ENCODE measurements at places on chromosomes 13 and 19.

- DNase-seq: no peak
These were observed 56.6 kb downstream of the TUBGCP3 start for GRCh38 chr13:112531263-112531794.

DNA sequence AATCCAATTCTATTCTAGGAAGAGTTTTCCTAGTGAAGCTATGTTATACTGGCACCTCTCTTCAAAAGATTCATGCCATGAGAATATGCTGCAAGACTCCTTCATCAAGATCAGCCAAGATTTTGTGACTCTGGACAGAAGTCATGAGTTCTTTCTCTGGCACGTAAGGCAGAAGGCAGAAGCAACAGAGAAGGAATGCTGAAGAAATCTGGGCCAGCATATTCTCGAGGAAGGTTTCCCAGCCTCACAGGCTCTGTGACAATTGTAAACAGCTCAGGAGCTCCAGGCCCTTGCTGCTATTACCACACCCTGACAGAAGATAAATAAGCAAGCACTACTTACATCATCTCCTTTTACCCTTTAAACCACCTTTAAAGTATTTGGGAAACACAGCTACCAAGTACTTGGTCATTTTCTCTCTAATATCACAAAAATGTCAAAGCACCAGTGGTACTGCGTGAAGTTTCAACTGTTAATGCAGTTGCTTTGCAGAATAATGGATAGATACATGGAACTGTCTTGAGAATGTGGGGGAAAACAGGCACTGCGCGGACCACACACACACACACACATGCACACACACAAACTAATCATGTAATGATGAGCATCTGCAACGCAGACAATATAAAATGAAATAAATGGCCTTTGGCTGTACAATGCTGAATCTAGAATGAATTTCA is 55.4 kb downstream of the INTS6 start:
- DNase-seq: no peak

DNA sequence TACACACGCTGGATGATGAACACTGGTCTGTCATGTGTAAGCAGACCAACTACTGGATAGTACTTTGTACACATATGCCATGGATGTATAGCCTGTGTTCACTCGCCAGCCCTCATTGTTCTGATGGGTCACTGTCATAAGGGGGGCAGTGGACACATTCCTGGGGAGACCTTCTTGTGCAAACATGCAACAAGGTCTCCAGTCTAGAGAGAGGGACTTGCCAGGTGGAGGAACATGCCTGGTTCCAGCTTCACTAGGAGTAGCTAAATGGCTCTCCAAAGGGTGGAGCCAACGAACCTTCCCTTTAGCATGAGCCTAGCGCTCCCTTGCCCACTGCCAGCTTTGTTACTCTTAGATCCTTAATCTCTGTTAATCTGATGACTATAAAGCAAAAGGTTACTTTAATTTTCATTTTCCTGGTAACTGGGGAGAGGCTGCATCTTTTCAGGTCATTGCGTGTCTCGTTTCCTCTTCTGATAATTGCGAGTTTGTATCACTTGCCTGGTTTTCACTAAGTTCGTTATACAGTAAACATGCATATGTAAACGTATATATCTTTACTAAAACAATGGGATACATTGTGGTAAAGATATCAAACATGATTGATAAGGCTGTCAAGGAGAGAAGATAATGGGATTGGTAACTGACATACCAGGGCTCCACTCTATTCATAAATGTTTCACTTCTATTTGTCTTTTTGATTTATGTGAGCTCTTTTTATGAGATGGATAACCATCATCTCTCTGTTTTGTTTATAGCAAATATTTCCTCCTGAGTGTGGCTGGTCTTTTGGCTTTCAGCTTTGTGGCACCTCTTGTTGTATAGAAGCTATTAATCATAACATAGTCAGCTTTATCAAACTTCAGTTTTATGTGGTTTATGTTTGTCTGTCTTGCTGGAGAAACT is 235.2 kb upstream of the SGCG start:
- no peak for DNase-seq

DNA sequence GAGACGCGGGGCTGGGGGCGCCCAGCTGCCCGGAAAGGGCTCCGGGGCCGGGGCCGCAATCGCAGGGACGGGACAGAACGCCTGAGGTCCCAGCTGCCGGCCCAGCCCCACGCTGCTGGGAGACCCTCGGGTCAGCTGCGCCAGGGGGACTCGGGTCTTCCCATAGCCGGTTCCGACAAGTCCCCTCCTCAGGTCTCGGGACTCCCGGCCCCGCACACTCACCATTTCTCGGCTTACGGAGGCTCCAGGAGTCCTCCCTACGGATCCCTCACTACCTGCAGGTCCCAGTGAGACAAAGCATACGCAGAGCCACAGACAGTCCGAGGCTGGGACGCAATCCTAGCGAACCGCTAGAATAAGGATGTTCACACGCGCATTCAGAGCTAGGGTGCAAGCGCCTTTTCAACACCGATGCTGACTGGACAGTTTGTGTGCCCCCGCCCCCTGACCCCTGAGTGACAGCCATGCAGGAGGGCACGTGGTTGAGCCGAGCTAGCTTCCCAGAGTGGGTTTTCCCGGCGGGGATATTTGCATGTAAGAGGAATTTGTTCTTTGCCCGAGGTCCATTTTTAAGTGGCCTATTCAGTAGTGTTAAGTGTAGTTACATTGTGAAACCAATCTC is 13.6 kb downstream of the ZNF490 start:
- no peak for DNase-seq

DNA sequence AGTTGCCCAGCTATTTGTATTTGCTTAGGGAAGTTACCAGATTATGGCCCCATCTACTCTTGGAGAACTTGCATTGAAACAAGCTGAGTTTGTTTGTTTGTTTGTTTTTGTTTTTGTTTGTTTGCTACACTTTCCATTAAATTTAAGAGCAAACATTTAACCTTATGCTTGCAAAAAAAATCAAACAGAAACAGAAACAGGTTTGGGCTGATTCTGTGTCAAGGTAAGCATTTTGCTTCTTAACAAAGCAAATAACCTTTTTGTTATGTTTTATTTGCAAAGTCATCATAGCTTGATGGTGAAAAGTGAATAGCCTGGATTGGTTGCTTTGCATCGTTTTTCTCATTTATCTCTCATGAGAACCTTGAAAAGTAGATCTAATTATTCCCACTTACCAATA is 531.8 kb downstream of the EFNB2 start:
- DNase-seq: no peak

Data from mesothelial cell of epicardium (in vitro differentiated cells).